Stimulated activated CD4-positive, alpha-beta T cell treated with anti-CD3 and anti-CD28 coated beads, Interleukin-1b, Interleukin-23, amount 100 ng/mL, for 1 hour (primary cell): ENCODE measurements at places on chromosomes 11 and 22.

DNA sequence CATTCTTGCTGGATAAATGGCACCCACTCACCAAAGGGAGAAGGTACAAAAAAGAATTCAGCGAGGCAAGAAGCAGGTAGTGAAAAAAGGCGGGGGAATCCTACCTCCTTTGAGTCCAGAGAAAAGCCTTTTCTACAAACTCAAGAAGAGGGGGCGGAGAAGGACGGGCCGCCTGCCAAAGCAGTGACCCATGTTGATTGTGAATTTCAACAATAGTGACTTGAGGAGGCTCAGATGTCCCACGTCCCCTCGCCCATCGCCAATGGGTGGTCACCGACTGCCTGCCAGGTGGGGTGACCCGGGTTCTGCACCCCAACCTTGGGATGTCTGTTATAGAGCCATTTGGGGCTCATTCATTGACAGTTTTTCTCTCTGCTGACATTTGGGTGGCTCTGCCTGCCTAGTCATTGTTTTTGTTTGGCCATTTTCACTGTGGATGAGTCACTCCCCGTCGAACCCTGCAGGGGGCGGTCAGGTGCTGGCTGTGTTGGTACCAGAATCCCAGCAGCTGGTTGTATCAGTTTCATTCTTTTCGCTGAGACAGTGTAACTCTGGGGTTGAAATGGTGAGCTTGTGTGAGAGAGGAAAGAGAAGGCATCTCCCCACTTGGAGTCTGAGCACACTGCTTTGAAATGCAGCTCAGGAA lies 163.4 kb upstream of the NCAM1 start:
- no peak for DNase-seq

GRCh38 chr11:10674440-10674855 lies 19.1 kb downstream of the IRAG1 start:
- DNase-seq, result no peak

DNA sequence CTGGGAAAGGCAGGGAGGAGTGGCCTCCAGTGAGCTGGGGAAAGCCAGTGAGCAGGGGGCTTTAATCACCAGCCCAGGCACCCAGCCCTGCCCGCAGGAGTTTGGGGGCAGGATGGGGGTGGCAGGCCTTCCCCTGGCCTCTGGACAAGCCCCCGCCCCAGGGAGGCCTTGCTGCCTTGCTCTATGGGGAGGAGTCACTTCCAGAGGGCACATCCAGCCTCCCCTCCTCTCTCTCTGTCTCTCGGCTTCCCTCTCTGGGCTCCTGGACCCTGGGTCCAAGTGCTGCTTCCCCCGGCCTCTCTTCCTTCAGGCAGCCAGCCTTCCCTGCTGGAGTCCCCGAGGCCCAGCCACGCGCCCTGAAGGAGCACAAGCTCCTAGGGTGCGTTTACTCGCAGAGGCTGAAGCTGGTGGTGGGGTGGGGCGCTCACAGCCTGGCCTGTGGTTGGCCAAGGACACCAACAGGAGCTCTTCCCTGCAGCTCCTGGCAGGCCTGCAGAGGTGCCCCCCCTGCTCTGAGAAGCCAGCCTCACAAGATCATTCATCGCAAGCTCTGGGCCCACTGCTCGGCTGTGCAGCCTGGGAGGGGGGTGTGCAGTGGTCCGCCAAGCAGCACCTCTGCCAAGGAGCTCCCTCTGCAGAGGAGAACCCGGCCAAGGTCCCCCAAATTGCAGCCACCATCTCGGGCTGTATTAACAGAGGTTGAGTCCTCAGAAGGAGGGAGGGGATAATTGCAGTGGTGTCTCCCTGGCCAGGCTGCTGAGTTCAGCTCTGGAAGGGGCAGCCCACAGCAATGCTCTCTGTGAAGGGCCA lies 25.4 kb downstream of the OSBPL5 start:
- no peak for DNase-seq

GRCh38 chr11:78425399-78426070 lies 7.9 kb upstream of the GAB2 start:
- DNase-seq, result no peak

DNA sequence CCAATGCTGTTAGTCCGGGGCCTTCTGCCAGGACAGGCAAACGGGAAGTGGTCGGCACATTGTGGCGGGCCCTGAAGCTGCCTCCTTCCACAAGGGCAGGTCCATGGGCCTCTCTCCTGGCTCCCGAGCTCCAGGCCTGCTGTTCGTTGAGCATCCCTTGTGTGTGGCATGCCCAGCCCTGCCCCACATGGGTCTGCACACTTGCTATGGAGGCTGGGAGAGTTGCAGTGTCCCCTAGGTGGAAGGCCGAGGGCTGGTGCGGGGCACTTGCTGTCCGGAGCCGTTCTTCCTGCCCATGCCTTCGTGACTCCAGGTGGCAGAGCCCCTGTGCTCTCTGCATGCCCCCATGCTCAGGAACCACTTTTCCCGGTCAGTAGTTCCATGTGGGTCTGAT lies 26.0 kb upstream of the DGCR8 start:
- DNase-seq, result no peak

DNA sequence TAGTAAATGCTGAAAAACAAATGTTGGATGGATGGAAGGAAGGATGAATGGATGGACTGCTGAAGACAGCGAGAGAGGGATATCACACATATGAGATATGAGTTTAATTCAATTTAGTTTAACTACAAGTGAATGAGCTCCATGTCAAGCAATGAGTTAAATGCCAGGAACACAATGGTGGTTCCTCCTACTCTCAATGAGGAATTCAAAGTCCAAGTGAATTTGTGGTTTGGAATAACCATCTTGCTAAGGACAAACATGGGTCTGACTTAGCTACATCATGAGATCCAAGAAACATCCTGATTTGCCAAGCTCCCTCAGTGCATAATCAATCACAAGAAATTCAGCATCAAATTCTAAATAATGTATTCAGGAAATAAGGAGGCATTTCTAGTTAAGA lies 26.1 kb upstream of the PPP2R1B start:
- DNase-seq, result no peak

DNA sequence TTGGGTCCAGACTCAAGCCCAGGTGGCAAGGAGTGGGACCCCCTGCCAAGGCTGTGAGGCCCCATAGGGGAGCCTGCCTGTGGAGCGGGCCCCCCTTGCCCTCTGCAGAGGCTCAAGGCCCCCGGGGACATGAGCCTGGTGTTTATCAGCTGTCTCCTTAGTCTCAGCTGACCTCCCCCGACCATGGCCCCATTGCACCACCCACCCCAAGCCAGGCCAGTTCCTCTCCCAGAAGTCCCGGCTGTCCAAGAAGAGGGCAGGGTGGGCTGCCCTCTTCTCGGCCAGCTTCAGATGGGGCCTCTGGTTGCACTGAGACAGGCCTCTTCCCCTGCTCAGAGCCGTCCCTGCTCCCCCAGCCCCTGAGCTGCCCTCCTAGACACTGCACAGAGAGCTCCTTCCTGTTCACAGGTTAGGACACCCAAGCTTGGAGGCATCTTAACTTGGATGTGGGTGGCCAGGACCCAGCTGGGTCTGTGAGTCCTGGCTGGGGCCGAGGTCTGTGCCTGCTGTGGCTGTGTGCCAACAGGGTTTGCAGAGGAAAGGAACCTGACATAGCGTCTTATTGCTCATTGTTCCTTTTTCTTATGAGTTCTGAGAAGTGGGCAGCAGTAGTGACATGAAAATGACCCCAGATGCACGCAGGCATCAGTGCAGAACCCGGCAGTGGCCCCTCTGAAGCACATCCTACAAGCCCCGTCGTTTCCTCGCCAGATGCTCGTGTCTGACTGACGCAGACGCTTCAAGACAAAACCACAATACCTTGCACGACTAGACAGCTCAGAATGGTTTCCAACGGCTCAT lies 5.4 kb downstream of the TRABD start:
- DNase-seq, result no peak

- no peak for DNase-seq
These were observed 10.5 kb upstream of the FUT4 start for GRCh38 chr11:94533206-94533605.

GRCh38 chr22:17808693-17809403 lies 34.6 kb upstream of the BID start:
- DNase-seq, result no peak

GRCh38 chr11:76617553-76618265 lies 52.8 kb downstream of the LRRC32 start:
- DNase-seq, result no peak

GRCh38 chr11:101477926-101478325 lies 105.9 kb downstream of the TRPC6 start:
- DNase-seq, result no peak

DNA sequence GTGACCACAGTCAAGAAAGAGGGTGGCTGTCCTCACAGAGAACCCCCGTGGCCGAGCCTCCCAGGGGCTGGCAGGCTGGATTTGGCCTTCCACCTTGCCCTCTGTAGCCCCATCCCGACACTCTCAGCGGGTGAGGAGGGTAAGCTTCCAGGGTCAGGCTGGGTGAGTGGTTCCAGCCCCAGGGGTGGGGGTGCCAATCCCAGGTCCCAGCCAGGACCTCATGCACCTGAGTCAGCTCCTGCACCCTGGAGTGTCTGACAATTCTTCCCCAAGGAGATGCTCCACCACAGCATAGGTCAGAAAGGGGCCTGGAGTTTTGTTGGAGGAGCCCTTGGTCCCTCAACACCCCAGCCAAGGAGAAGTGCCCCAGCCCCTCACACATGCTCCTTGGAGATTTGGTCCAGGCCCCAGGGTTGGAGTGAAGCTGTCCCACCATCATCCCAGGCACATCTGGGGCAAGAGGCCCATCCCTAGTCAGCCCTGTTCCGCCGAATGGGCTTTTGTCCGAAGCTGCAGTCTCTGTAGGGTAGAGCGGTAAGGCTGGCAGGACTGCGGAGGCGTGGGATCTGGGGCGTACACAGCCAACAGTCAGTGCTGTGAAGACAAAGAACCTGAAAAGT lies 8.4 kb downstream of the LINC01488 start:
- DNase-seq, result no peak

GRCh38 chr11:74696939-74697675 lies 34.1 kb downstream of the CHRDL2 start:
- no peak for DNase-seq

GRCh38 chr11:2928605-2929530 lies at the start of gene PHLDA2:
Gene PHLDA2, minus strand, starts transcription at chr11:2929420. Its CDS starts 56 bp downstream, at chr11:2929364.
- no peak for DNase-seq

DNA sequence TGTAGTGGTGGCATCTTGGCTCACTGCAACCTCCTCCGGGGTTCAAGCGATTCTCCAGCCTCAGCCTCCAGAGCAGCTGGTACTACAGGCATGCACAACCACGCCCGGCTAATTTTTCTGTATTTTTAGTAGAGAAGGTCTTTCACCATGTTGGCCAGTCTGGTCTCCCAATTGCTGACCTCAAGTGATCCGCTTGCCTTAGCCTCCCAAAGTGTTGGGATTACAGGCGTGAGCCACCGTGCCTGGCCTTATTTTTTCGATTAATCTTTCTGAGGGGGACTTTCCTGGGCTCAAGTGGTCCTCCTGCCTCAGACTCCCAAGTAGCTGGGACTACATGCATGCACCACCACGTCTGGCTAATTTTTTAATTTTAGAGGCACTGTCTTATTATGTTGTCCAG lies 5.6 kb downstream of the SNU13 start:
- DNase-seq, result no peak

DNA sequence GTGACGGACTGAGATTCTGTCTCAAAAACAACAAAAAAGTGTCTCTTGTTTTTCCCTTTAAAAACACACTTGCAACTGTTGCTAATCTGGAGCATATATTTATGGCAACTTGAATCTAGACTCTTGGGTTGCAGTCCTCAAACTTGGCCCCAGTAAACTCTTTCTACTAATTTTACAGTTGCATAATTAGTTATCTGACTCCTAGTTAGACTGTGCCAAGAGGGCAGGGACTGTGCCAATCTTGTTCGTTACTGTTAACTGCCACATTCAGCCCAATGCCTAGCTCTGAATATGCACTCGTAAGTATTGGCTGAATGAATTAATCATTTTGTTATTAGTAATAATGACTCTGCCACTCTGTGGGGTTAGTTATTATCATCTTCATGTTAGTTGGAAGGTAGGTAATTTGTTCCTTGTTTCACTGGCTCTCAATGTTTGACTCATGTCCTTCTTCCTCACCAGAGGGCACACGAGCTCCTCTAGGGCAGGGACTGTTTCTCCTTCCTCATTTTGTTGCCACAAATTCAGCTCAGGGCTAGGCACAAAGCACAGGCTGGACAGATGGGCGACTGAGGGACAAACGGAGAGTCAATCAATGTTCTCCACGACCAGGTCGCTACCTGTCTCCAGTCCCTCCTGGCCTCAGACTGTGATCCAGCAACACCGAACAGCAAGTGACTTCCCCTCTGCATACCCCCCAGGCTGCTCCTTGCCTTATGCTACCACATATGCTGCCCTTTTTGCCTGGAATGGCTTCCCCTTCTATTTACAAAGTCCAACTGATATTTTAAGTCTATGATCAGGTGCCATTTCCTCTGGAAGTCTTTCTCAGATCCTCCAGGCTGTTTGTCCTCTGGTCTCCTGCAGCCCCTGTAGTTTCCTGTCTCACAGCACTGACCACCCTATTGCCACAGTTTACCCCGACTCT lies 9.0 kb downstream of the CLPB start:
- no peak for DNase-seq

DNA sequence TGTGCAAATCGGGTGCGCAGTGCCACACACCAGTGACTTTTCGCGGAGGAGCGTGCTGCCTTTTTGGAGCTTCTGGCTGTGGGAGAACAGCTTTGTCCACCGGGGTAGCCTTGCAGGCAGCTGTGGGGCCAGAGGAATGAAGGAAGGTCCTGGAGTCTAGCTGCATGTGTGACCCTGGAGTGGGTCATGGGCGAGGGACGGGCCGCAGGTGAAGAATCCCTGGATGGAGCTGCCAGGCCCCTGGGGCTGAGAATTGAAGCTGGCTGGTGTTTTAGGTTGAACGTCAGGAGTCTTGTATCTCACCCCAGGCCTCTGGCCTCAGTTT lies 8.6 kb downstream of the CCND1 start:
- DNase-seq, result no peak

DNA sequence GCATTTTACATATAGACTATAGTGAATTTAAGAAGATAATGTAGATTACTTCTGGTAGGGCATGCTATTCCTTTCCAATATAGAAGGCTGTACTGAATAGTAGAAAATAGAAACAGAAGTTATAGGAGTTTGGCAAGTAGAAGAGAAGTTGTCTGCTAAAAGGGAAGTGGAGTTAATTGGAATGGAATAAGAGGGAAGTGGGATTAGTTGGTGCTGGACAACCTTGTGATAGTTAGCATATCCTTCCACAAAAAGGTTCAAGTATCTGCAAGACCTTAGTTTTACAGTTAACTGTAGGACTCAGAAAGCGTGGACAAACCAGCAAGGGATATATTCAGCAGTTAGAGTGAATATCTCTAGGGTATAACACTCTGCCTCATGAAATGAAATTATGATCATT lies 185.5 kb downstream of the SWAP70 start:
- no peak for DNase-seq

GRCh38 chr22:34501366-34501965 lies 564.5 kb upstream of the ISX start:
- DNase-seq, result no peak

- no peak for DNase-seq
These were observed 883.5 kb downstream of the OPCML start for GRCh38 chr11:132648851-132649250.

DNA sequence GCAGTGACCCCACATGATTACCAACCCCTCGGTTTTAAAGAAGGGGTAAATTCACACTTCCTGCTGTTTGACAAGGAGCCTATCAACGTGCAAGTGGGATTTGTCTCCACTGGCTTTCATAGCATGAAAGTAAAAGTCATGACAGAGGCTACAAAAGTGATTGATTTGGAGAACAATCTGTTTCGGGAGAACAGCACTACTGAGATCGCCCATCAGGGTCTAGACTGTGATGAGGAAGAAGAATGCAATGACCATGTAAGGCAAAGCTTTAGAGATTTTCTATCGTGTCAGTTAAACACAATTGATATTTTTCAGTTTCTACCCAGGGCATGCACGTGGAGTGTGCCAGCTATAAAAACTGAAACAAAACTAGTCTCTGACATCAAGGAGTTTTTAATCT lies 41.7 kb downstream of the HORMAD2 start:
- no peak for DNase-seq
